ENCODE measurements at places on chromosomes 1 and 21.
A peak's percentile ranks its signal among the peaks of the same experiment; 100 is the strongest.

DNA sequence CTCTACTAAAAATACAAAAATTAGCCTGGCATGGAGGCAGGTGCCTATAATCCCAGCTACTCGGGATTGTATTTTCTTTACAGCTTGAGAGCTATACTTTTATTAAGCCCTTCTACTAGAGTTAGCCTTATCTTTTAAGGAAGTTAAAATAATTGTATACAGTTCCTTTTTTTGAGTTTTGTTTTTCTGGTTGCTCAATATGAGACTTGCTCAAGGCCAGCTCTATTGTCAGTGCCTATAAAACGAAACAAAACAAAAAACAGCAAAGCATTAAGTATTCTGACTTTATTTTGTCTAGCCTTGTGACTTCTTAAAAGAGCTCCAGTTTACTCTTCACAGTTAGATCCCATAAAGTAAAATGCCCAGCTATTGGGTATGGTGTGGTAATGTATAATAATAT is 17.2 kb downstream of the PKN2 start:
- no peak for DNase-seq

GRCh38 chr1:245693941-245694752 is 539.4 kb downstream of the KIF26B start:
- DNase-seq = no peak

GRCh38 chr1:33502726-33503125 is 30.3 kb downstream of the ZSCAN20 start:
- no peak for DNase-seq

DNA sequence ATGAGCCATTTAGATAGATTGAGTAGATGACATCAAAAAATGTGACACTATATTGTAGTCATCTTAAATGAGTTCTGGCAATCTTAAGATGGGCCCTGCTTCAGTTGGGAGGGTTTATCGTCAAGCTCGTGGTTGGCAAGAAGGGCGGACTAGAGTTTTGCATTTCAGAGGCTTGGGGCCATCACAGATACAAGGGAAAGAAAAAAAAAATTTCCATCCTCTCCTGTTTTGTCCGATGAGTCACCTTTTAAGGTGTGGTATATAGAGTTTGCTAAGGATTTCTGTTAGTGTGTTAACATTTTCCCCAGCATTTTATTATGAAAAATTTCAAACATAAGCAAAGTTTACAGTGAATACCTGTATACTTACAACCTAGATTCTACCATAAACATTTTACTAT is 31.8 kb upstream of the KCNQ4 start:
- DNase-seq = no peak

DNA sequence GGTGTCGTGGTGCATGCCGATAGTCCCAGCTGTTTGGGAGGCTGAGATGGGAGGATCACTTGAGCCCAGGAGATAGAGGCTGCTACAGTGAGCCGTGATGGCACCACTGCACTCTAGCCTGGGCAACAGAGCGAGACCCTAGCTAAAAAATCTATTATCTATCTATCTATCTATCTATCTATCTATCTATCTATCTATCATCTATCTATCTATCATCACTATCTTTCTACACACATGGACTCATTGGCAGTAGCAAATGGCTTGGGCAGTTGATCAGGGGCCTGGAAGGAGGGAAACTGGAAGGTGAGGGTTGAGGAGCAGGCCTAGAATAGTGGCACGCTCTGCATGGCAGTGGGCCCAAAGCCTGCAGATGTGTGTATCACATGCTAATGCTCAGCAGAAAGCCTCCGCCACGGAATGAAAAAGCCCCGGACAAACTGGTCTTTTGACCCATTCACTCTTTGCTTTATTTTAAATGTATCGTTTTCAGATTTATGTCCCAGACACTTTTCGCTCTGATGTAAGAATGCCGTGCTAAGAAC is 7.3 kb upstream of the HUNK start:
- no peak for DNase-seq

DNA sequence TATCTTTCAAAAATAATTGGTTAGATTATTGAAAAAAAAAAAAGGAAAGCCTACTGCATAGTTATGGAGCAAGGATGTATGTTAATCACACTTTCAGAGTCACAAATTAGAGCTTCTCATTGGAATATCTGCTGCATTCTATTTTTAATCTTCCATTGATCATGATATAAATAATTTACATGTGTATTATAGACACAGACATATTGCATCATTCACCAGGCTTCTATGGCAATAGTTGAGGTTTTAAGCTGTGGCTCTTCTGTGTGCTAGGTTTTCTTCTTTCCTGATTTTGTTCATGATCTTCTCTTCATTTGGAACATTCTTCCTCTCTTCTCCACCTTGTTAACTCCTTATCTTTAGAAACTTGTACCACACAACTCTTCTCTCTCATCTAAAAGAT is 123.2 kb upstream of the HMCN1 start:
- DNase-seq = no peak

DNA sequence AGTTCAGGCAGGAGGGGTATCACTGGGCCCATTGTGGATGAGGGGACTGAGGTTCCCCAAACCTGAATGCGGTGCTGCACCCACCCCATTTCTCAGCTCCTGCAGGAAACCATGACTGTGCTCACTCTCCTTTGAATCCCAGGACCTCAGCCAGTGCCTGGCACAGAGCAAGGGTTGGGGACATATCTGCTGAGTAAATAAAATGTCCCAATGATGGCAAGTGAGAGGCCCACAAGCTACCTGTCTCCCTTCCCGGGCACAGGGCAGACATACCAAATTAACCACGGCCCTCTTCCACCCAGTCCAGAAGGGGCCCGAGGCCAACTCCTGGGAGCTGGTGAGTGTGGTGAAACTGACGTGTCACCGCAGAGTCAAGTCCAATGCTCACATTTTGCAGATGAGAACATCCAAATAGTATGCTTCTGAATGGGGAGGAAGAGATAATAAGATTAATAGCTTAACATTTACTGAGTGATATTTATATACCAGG is 97.6 kb downstream of the EPHB2 start:
- DNase-seq = no peak

GRCh38 chr1:221206076-221206475 is 326.8 kb downstream of the HLX start:
- DNase-seq = no peak

DNA sequence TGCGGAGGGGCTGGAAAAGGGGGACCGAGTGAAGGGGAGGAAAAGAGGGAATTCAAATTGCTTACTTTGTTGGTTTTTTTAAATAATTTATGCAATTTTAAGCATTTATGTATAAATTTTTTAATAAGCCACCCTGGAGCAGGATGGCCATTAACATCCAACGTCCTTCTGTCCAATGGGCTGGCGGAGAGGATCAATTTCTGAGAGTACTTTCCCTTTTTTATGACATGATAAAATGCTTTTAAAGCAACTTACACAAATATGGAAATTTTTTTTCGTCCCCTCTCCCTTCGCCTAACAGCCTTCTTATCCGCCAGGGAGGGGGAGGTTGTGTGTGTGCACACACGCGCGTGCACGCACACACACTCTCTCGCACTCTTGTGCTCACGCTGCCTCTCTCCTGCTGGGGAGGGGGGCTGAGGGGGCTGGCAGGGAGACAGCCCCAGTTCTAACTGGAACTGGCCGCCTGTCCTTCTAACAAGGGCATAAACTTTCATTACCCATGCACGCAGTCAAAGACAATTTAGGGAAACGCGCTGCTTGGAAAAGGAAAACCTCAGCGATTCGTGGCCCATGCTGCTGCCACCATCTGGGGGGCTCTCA is 123.2 kb downstream of the CASZ1 start:
- no peak for DNase-seq

DNA sequence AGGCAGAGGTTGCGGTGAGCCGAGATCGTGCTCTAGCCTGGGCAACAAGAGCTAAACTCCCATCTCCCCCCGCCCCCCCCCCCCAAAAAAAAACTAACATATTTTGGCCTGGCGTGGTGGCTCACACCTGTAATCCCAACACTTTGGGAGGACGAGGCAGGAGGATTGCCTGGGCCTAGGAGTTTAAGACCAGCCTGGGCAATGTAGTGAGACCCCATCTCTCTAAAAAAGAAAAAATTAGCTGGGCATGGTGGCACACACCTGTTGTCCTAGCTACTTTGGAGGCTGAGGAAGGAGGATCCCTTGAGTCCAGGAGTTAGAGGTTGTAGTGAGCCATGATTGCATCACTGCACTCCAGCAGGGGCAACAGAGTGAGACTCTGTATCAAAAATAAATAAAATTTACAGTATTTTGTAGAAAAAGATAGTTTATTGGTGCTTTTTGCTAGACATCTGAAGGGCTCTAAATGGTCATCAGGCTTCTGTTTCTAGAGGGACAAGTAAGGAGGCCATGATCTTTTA is 9.0 kb downstream of the YTHDF2 start:
- no peak for DNase-seq

- DNase-seq = no peak
These were observed 69.2 kb downstream of the DTL start for GRCh38 chr1:212104586-212105325.

DNA sequence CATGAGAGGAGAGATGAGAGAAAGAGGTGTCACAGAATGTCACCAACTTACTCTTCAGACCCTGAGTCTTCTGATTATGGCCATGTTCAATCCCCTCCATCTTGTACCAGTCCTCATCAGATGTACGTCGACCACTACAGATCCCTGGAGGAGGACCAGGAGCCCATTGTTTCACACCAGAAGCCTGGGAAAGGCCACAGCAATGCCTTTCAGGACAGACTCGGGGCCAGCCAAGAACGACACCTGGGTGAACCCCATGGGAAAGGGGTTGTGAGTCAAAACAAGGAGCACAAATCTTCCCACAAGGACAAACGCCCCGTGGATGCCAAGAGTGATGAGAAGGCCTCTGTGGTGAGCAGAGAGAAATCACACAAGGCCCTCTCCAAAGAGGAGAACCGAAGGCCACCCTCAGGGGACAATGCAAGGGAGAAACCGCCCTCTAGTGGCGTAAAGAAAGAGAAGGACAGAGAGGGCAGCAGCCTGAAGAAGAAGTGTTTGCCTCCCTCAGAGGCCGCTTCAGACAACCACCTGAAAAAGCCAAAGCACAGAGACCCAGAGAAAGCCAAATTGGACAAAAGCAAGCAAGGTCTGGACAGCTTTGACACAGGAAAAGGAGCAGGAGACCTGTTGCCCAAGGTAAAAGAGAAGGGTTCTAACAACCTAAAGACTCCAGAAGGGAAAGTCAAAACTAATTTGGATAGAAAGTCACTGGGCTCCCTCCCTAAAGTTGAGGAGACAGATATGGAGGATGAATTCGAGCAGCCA is 8.0 kb downstream of the ELOA start:
- DNase-seq = no peak

GRCh38 chr21:45112371-45112770 is 38.0 kb downstream of the ADARB1 start:
- no peak for DNase-seq

DNA sequence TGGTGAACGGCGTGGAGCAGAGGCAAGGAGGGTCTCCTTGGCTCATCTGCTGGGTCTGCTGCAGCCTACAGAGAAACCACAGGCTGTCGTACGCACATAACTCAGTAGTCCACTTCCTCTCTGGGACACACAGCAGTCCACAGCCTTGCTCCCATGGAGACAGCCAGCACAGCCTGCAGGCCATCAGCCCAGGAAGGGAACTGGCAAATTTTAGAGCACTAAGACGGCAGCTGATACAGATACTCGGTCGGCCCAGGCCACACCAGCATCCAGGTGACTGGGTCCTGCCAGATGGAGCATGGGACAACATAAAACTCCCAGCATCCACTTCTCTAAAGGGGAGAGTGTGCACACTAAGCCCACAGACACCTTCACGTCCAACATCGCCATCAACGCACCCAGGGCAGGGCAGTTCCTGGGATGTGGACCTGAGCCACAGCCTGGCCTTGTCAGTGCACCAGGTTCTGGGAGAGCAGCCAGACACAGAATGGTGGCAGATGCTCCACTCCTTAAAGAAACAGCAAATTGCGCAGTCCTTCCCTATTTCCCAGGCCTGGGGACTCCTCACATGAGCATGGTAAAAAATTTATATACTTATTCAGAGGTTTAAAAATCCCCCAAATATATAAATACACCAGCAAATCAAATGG is 247.1 kb upstream of the RAB4A start:
- peak; percentile 58 for DNase-seq

- DNase-seq = no peak
These were observed 300.8 kb upstream of the PROX1 start for GRCh38 chr1:213686983-213687382.

GRCh38 chr1:19349999-19350398 is 37.9 kb downstream of the SLC66A1 start:
- no peak for DNase-seq

DNA sequence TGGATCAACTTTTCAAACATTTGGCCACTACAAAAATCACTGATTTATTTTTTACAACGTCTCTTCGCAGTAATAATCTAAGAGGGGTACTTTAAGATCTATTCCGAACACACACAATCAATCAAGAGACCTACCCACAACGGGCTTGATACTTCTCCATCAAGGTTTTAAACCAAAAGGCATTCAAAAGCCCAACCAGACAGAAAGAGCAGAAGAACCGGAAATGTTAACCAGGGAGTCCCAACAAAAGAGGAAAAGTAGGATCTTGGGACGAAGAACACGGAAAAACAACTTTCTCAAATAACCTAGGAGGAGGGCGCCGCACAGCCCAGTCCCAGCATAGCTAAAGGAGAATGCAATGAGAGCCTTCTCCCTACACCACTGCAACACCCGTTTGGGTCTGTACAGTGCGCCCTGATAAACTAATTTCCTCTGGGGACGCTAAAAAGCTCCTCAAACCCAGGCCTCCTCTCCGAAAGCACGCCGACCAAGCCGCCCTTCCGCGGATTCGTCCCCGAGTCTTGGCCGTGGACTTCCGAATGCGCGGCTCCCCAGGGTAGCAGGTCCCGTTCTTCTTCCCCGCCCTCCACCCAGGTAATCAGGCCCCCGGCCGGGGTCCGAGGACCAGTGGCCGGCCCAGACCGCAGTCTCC is 623 bp downstream of the RPL22 start:
- DNase-seq = peak; percentile 52

DNA sequence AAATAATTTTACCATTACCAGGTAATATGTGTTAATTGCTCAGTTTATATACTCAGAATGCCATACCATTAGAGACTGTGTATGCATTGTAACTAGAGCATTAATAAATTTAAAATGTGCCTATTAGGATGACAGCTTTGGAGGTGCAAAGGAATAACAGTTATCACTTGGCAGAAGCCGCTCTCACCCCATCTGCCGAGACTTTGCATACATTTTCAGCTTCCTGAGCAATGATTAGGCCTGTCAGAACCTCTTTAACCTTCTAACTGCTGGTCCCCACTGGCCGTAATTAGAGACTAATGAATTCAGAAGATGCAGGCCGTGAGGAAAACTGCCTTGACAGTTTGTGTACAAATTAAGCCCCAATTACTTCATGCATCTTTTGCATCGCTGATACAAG is 158.0 kb upstream of the PROX1 start:
- DNase-seq = no peak
